ENCODE measurements at places on chromosomes 3 and 15.

DNA sequence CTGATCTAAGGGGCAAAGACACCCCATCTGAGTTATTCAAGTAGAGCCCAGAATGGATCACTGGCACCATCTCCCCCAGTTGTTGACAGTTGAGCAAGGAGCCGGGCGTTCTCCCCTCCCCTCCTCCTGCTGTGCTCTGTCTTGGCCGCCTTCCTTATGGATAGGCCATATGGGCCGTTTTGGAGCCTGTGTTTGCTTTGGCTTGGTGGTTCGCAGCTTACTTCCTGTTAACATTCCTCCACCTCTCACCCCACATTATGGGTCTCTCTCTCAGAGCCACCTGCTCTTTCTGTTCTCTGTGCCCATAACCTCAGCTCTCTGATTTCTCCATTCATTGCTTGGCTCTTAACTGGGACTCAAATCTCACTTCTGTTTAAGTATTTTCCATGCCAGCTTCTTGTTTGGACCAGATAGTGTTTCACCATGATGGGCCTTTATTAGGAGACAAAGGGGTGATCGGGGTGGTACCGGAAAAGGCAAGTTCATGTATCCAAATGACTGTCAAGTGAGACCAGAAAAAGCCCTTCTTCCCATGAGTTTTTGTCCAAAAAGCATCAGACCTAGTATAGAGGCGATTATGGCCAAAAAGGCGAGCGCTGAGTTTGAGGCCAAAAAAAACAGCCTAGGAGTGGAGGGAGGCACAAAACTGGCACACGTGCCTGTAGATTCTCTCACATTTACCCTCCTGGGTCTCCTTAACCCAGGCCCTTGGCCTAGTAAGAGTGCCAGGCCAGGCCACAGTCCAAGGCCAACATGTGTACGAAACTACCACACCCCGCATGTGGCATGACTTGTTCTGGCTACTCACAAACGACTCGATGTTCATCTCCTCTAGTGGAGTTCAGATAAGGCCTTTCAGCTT, 62.6 kb downstream of the DUT start:
- no peak for DNase-seq

GRCh38 chr3:14989943-14990779, 42.8 kb downstream of the NR2C2 start:
- DNase-seq = no peak

DNA sequence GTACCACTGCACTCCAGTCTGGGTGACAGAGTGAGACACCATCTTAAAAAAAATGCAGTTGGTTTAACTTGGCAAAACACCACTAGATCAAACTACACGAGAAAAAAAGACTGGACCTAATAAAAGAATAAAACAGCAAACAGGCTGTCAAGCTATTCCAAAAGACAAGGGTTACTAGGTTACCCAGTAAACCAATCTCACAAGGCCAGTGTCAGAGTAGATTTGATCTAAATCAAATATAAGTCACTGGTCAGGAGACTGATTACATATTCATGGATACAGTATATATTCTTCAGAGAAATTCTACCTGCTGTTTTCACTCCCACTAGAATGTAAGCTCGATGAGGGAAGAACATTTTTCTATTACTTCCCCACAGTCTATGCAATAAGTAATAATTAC, 2.5 kb upstream of the GANC start:
- no peak for DNase-seq

DNA sequence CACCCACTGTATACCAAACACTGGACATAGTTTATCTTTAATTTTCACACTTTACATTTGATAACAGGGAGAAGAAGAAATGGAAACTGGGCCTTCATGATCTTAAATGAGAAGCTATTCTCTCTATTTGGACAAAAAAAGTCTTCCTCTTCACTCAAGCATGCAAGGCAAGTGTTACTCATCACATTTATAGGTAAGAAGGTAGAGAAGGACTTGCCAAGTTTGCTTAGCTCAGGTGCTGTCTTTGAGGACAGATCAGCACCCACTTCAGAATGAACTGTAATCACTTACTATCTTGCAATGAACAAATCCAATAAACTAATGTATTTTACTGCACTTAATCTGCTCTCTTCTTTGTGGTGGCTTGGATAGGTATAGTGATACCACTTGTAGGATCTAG, 1.1 kb upstream of the MYH15 start:
- no peak for DNase-seq

- DNase-seq = no peak
Measured at GRCh38 chr3:112769286-112769978, 77.2 kb downstream of the CD200R1L start.

DNA sequence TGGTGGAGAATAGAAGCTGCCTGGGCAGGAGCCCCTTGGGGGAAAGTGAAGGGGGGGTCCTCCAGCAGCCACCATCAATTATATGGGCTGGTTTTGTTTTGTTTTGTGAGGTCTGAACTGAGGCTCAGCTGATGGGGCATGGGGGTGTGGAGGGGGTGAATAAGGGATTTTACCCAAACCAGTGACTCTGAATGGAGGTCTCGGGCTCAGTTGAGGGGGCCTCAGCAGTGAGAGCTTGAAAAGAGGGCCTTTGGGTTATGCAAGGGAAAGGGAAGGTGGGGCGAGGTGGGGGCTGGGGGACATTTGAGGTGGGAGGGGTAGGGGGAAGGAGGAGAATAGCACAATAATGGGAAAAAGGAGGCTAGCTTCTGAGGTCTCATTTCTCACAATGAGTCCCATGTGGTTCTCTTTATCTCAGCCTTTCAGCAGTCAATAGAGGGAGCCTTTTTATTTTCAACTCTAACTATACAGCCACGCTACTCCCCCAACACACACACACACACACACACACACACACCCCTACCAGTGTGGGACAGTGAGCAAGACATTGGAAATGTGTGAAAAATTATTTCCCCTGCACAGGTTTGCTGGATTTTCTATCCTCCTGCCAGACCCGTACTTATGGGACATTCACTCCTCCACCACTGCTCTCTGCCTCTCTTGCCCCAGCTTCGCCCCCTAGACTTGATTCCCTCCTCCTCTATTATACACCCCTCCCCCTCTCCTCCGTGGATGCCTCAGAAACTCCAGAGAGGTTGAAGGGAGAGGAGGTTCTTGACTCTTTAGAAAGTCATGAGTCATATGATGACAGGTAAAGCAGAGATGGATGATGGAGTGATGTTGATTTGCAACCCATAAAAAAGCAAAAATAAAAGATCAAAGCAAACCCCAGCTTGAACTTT, 96.0 kb downstream of the GTPBP8 start:
- DNase-seq = no peak

- no peak for DNase-seq
Measured at GRCh38 chr3:68207327-68207726, 552.9 kb upstream of the SUCLG2 start.

GRCh38 chr3:9022305-9023225, 59.3 kb upstream of the RAD18 start:
- DNase-seq = no peak

DNA sequence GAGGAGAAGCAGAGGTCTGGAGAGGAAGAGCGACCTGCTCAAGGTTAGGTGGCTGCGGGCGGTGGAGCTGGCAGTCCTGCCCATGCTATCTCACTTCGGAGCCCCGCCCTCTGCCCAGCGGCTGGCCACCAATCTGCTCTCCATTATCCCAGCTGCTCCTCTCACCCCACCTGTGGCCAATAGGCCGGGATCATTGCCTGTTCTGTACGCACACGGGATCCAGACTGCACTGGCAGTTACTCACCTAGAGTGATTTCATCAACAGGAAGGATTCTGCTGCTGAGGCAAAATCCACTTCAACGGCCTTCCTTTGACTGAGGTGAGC, 100.6 kb downstream of the TLE3 start:
- no peak for DNase-seq

GRCh38 chr3:132488151-132488550, 70.8 kb downstream of the DNAJC13 start:
- no peak for DNase-seq

GRCh38 chr15:77870195-77871065, 207.1 kb downstream of the TBC1D2B start:
- peak; percentile 38 for DNase-seq

- DNase-seq = no peak
Measured at GRCh38 chr15:37059086-37059485, 41.3 kb downstream of the MEIS2 start.

GRCh38 chr15:90638963-90639362, 78.2 kb upstream of the BLM start:
- no peak for DNase-seq

DNA sequence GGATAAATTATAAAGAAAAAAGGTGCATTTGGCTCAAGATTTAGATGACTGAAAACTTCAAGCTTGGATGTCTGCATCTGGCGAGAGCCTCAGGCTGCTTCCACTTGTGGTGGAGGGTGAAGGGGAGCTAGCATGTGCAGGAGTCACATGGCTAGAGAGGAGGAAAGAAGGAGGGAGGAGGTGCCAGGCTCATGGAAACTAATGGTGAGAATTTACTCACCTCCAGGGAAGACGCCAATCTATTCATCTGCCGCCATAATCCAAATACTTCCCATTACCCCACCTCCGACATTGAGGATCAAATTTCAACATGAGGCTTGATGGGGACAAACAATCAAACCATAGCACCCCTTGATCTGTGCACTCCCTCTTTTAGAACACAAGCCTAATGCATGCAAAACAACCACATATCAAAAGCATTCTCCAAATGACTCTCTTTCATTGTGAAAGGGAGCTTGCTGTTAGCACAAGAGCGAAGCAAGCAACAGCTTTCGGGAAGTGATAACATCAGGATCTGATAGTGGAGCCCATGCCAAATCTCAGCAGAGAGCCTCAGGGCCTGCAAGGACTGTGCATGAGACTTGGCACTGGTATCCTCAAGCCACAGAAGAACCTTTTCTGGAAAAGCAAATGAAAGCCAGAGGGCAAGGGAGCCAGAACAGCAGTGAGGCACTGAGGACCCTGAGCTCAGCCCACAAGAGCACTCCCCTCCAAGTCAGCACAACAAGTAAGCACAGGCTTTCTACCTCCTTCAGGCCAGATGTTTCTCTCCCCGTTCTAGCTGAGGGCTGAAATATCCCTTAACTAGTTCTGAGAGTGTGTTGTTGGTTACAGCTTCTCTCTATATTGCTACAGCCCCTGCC, 50.2 kb upstream of the THBS1 start:
- DNase-seq = no peak

DNA sequence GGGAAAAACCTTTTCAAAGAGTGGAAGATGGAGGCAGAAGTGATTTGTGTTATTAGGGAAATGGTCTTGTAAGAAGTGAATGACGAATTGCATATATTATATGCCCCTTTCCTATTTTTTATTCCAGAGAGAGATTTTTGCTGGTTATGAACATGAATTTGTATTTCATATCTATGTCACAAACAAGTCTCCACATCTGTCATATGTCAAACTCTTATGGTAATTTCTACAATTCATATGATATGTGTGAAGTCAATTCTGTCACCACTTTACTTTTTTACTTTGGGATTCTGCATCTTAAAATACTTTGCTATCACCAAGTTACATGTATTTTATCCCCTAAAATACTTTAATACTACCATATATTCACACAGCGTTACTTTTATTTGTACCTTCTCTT, 594.2 kb upstream of the ARPP21 start:
- no peak for DNase-seq

DNA sequence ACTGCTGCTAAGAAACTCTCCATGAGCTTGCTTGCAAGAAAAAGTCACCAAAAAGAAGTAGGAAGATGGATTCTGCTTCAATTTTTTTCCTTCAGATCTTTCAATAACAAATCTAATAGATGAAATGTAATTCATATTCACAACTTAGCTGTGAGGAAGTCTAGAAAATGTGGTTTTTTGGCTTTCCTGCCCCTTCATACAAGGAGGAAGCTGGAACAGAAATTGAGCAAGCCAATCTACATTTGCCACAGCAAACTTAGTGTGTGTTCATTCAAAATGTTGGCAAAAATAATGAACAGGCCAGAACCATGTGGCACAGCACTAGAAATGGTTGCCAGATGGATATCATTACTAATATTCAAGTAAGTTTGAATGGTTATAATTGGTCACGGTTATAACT, 93.2 kb upstream of the NEDD4 start:
- no peak for DNase-seq

GRCh38 chr15:57923750-57924149, 141.8 kb downstream of the ALDH1A2 start:
- no peak for DNase-seq

GRCh38 chr3:10518506-10519150, 13.2 kb upstream of the ATP2B2 start:
- DNase-seq = no peak

DNA sequence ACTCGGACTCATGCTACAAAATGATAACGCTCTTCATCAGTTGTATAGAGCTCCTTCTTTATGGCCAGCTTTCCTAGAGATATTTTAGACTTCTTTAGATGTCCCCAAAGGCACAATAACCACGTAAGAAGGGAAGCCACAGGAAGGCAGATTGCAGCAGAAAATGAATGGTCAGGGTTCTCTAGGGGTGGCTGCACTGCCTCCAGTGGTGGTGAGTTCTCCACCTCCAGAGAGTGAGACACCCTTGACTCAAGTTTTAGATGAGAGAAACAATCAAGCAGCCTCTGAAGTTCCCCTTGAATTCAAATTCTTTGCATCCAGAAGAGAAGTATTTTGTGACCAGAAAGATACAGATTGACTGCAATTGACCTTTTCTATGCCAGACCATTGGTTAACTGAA, 191.5 kb downstream of the TP63 start:
- no peak for DNase-seq

- no peak for DNase-seq
Measured at GRCh38 chr3:167929968-167930367, 165.8 kb downstream of the GOLIM4 start.

DNA sequence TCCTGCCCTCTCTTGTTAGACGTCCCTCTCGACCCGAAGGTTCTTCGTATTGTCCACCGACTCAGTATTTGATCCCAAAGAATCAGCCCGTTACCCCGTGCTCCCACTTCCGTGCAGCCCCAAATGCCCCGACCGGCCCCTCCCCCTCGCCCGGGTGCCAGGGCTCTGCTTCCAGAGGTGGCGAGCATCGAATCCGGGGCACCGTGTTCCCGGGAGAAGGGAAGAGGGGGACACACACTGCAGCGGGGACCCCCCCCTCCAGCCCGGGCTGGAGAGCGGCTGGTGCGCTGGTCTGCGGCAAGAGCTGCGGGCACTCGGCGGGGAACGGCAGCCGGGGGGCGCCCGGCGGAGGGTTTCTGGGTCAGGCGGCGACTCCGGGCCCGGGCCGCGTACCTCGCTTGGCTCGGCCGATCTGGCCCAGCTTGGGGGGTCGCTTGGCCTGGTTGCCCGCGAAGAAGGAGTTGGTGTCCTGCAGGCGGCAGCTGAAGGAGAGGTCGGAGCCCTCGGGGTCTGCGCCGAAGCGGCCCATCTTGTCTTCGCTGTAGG, 556 bp downstream of the CAMK2N2 start:
- DNase-seq = no peak

DNA sequence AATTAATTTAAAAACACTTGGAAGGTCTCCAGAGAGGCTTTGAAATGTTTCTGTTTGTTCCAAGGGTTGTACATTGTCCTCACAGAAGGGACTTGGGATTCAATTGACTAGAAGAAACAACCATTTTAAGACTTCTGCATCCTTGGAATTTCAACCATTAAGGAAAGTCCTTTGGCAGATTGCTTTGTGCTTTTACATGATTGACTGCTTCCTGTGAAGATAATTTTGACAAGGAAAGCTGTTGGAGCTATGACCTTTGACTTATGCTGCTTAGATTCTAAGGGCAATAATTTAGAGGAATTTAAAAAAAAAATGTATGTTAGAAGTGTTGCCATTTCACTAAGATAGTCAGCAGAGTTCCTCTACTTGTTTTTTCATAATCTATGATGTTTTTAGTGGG, 483.9 kb upstream of the TBL1XR1 start:
- no peak for DNase-seq
